ENCODE measurements at places on chromosomes 13 and 19. TPM values are rescaled to one million over a fixed set of nuclear protein-coding genes. Genes with fewer than 3 reads are reported as not detected.

WASF3 gene
- total RNA-seq: 6.2 TPM

CGB3 gene
- 0.22 TPM for total RNA-seq

S1PR5 gene
- total RNA-seq: 0.75 TPM

ERVK3-1 gene
- 30.5 TPM for total RNA-seq

ZNF850 gene
- 3.7 TPM for total RNA-seq

FUT3 gene
- 0.09 TPM for total RNA-seq

PCDH20 gene
- total RNA-seq: 2.8 TPM

ZNF441 gene
- 13.2 TPM for total RNA-seq

TEKTIP1 gene
- total RNA-seq: 0.49 TPM

MAST3 gene
- 3.4 TPM for total RNA-seq

CUL4A gene
- total RNA-seq: 55.8 TPM

PGLYRP1 gene
- 0.27 TPM for total RNA-seq

FFAR2 gene
- 0.22 TPM for total RNA-seq

ZNF571 gene
- total RNA-seq: 8.0 TPM

KIR2DL1 gene
- total RNA-seq: not detected

TGFB1 gene
- 4.0 TPM for total RNA-seq

CAPN12 gene
- 0.62 TPM for total RNA-seq

CCNA1 gene
- total RNA-seq: 0.75 TPM

PSG3 gene
- 1.3 TPM for total RNA-seq

KIR2DL4 gene
- 0.04 TPM for total RNA-seq

CADM4 gene
- 7.8 TPM for total RNA-seq

CABP5 gene
- not detected for total RNA-seq

ATP8A2 gene
- 0.89 TPM for total RNA-seq

SMIM24 gene
- total RNA-seq: not detected

LILRB1 gene
- 0.53 TPM for total RNA-seq

LIM2 gene
- not detected for total RNA-seq

SYNGR4 gene
- total RNA-seq: not detected

LHB gene
- total RNA-seq: not detected

IGLON5 gene
- total RNA-seq: not detected

TMEM238 gene
- total RNA-seq: 0.18 TPM

SELENOV gene
- total RNA-seq: 0.13 TPM

CLC gene
- 1.2 TPM for total RNA-seq

LILRA1 gene
- total RNA-seq: 0.31 TPM

FFAR1 gene
- 0.04 TPM for total RNA-seq

FPR3 gene
- total RNA-seq: 0.22 TPM

LGALS7 gene
- 0.22 TPM for total RNA-seq

KLK10 gene
- total RNA-seq: not detected

NEK3 gene
- total RNA-seq: 17.0 TPM

IQCN gene
- 1.5 TPM for total RNA-seq

ERICH6B gene
- total RNA-seq: not detected

ETV2 gene
- total RNA-seq: 1.6 TPM

TMEM143 gene
- total RNA-seq: 4.1 TPM

FLT1 gene
- 16.1 TPM for total RNA-seq

GNG14 gene
- total RNA-seq: not detected

ADAMTSL5 gene
- total RNA-seq: 4.8 TPM

BRME1 gene
- total RNA-seq: 2.1 TPM

PLPP2 gene
- total RNA-seq: 0.58 TPM

LAIR1 gene
- total RNA-seq: 5.3 TPM

ZNF160 gene
- 27.5 TPM for total RNA-seq

HSPB6 gene
- total RNA-seq: 46.7 TPM

RXFP2 gene
- total RNA-seq: not detected

CD37 gene
- 1.1 TPM for total RNA-seq

EDNRB gene
- 11.4 TPM for total RNA-seq

ZNF787 gene
- 22.9 TPM for total RNA-seq

C1QTNF9B gene
- 2.9 TPM for total RNA-seq

CYP2A6 gene
- total RNA-seq: not detected

All from muscle of leg (tissue), 16 donors.